Midbrain (tissue), 1 donor: ENCODE measurements at places on chromosomes 16 and 17.

DNA sequence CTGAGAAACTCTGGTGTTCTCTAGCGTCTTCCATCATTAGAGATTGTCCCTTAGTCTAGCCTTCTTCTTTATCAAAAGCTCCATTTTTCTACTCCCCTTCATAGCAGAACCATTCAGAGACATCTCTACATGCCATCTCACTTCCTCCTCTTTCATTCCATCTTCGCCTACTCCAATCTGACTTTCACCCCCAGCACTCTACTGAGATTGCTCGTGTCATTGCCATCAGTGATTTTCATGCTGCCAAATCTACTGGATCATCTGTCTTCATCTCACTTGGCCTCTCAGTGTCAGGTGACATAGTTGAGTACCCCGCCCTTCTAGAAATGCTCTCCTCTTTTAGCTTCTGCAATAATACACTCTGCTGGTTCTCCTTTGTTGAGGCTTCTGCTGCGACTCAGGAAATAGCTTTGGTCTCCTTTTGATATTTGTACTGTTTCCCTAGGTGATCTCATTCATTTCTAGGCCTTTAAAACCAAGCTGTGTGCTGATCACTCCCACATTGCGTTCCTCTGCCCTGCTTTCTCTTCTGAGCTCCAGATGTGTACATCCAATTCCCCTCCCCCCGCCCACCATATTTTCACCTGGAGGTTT, 119.1 kb downstream of the FTO start:
- DNase-seq = no peak

DNA sequence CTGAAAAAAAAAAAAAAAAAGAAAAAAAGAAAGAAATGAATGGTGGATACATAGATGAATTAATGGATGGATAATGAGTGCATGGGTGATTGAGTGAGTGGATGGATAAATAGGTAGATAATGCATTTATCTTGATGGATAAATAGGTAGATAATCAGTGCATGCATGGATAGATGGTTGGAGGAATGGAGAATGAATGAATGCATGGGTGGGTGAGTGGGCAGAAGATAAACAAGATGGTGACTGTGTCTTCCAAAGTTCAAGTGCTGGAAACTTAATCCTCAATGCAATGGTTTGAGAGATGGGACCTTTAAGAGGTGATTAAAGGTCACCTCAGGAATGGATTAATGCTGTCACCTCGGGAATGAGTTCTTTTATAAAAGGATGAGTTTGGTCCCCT, 6.8 kb upstream of the RNF112 start:
- no peak for DNase-seq

GRCh38 chr17:9324864-9325263, 250.8 kb downstream of the STX8 start:
- no peak for DNase-seq

- DNase-seq = no peak
Observed at GRCh38 chr17:45429339-45430005, 3.2 kb downstream of the ARHGAP27 start.

- no peak for DNase-seq
Observed at GRCh38 chr16:50945171-50945570, 203.3 kb downstream of the CYLD start.

DNA sequence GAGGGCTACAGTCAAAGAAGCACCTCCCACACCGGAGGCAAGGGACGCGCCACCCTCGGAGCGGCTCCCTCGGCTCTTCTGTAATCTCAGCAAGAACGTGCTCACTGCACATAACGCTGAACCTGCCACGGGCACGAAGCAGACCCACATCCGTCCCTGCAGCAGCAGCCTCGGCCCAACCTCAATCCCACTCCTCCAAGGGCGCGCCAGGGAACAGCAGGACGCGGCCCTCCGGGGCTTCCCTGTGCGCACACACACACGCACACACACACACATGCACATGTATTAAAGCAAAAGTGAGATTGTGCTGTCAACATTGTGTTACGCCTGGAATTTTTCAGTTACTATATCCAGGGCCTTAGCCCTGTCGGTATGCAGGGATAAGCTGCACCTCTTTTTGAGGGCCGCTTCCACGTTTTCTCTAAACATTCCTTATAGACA, 54.0 kb downstream of the TBC1D16 start:
- DNase-seq = no peak

DNA sequence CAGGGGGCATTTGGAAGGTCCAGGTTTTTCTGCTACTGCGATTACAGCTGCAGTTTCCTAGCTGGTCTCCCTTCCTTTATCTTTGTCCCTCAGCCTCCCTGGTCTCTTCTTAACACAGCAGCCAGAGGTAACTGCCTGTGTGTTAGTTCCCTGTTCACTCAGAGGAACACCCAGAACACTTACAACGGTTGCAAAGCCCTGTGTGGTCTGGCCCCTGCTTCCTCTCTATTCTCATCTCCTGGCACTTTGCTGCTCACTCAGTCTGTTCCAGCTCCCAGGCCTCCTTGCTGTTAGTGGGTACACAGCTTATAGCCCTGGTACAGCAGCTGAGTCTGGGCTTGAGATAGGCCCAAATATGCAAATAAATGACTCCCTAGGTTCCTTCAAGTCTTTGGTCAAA, 16.4 kb downstream of the NTN1 start:
- no peak for DNase-seq

- DNase-seq = no peak
Observed at GRCh38 chr16:49521734-49522325, 148.2 kb downstream of the C16orf78 start.

- no peak for DNase-seq
Observed at GRCh38 chr17:50349243-50349600, 3.3 kb downstream of the XYLT2 start.

DNA sequence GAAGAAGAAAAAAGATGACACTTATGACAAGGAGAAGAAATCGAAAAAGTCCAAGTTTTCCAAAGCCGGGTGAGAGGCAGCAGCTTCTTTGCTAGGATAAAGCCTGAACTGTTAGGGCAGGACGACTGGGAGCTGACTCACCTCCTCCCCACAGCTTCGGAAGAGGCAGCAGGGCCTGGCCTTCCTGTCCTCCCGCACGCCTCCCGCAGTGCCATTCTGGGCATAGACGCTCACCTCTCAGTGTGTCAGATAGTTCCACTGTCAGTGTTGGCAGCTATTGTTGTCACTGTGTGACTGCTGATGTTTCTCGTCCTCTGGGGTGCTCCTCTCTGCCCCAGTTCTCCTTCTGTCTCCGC, 12.6 kb downstream of the UBN1 start:
- DNase-seq = no peak

- DNase-seq = no peak
Observed at GRCh38 chr17:40605306-40605705, 40.0 kb upstream of the CCR7 start.

GRCh38 chr17:40025991-40026815, 11.0 kb downstream of the CSF3 start:
- no peak for DNase-seq

DNA sequence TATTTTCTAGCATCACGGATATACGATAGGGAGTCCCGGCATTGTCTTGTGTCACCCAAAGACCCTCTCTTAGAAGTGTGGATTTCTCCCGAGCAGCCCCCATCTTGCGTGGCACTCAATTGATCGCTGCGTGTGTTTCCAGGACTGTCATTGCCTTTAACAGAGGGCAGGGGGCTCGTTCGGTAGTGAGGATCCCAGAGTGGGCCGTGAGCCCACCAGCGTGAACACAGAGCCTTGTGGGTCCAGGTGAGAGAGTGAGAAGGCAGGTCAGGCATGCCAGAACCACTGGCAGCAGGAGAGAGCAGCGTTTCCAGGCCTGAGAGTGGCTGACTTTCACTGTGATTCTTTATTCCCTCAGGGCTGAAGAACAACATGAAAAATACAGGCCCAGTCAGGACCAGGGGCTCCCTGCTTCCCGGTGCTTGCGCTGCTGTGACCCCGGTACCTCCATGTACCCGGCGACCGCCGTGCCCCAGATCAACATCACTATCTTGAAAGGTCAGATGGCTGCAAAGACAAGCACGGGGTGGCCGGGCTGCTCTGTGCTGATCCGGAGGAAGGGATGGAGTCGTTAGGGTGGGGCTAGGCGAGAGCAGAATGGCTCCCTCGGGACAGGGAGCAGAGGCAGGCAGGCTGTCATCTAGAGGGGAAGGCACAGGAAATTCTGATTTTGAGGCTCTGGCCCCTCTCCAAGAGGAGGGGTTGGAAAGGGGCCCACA, 22.4 kb downstream of the C1QTNF1 start:
- no peak for DNase-seq
